ENCODE measurements at places on chromosomes 11 and 22. TPM values are rescaled to one million over a fixed set of nuclear protein-coding genes. Genes with fewer than 3 reads are reported as not detected.

GRCh38 chr11:64086258-64087123 is 50.8 kb downstream of the FLRT1 start:
- no peaks in the 10 kb centered on the region for H3K36me3 ChIP-seq
- H3K4me3 ChIP-seq = no peak overlapping the region
- no peak for DNase-seq
- H3K27me3 ChIP-seq = no peaks in the 10 kb centered on the region
- no peak overlapping the region for H3K27ac ChIP-seq

GAS2 gene
- 1.8 TPM for total RNA-seq

- no peak overlapping the region for H3K4me3 ChIP-seq
- no peaks in the 10 kb centered on the region for H3K4me1 ChIP-seq
- DNase-seq = peak; percentile 3
- no peaks in the 10 kb centered on the region for H3K36me3 ChIP-seq
- H3K27ac ChIP-seq = no peak overlapping the region
Measured at GRCh38 chr11:99952816-99953215, 734.3 kb upstream of the ARHGAP42 start.

RBX1 gene
- total RNA-seq = 105 TPM

DNA sequence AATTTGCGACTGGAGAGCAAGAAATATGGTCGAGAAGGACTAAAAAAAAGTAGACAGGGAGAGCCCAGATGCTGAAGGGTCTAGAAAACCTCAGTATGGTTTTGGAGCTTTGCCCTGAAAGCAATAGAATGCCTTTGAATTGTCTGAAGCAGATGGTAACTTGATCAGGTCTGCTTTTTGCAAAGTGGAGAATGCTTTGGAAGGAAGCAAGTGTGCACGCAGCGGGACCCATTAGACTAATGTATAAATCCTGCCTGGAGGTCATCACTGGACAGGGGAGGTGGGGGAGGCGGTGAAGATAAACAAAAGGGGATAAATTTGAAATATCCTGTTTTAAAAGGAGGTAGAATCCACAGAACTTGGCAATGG is 757 bp upstream of the HINFP start:
- no peak for DNase-seq
- H3K36me3 ChIP-seq = no peaks in the 10 kb centered on the region
- peaks cover 12% of the 10 kb centered on the region for H3K4me1 ChIP-seq
- no peaks in the 10 kb centered on the region for H3K27me3 ChIP-seq
- H3K4me3 ChIP-seq = peak overlapping the region; percentile 70

RIMBP3C gene
- total RNA-seq = 0.81 TPM

P2RX6 gene
- total RNA-seq = 0.05 TPM

DNA sequence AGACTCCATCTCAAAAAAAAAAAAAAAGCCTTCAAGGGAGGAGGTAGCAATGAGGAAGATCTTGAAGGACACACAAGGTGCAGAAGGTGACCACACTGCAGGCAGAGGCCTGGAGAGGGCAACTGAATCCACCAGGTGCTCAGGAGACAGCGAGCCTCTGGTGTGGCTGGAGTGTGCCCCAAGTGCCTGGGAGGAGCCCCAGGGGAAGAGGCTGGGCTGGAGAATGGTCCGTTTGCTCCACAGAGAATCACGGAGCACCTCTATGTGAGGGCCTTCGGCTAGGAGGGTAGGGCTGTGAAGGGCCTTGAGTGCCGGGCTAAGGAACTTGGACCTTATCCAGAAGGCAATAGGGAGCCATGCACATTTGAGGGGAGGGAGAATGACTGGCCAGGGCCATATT is 50.3 kb downstream of the ARRB1 start:
- no peak for DNase-seq
- H3K4me1 ChIP-seq = no peaks in the 10 kb centered on the region
- no peak overlapping the region for H3K27ac ChIP-seq
- H3K27me3 ChIP-seq = no peaks in the 10 kb centered on the region
- no peak overlapping the region for H3K4me3 ChIP-seq

GSTT2B gene
- 17.0 TPM for total RNA-seq

CD44 gene
- total RNA-seq = 121 TPM

DNA sequence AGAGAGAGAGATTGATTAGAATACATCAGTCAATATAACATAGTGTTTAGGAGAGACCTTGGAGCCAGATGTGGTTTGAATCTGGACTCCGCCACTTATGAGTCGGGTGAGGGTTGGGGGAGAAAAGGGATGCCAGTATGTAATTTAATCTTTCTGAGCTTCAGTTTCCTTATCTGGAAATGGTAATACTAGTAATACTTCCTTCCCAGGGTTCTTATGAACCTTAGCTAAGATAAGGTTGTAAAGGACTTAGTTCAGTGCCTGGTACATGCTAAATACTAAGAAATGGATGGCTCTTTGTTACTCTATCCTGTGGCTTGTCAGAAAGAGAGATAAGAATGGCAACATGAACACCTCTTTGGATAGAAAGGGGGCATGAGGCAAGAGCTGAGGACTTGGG is 226.1 kb upstream of the NARS2 start:
- no peak for DNase-seq
- H3K27ac ChIP-seq = peak overlapping the region; percentile 43
- H3K36me3 ChIP-seq = no peaks in the 10 kb centered on the region
- no peaks in the 10 kb centered on the region for H3K27me3 ChIP-seq
- no peak overlapping the region for H3K4me3 ChIP-seq

- no peak overlapping the region for H3K27ac ChIP-seq
- no peaks in the 10 kb centered on the region for H3K27me3 ChIP-seq
- H3K4me3 ChIP-seq = no peak overlapping the region
Measured at GRCh38 chr11:36022882-36023281, 79.0 kb downstream of the LDLRAD3 start.

METTL15 gene
- total RNA-seq = 15.8 TPM

DNA sequence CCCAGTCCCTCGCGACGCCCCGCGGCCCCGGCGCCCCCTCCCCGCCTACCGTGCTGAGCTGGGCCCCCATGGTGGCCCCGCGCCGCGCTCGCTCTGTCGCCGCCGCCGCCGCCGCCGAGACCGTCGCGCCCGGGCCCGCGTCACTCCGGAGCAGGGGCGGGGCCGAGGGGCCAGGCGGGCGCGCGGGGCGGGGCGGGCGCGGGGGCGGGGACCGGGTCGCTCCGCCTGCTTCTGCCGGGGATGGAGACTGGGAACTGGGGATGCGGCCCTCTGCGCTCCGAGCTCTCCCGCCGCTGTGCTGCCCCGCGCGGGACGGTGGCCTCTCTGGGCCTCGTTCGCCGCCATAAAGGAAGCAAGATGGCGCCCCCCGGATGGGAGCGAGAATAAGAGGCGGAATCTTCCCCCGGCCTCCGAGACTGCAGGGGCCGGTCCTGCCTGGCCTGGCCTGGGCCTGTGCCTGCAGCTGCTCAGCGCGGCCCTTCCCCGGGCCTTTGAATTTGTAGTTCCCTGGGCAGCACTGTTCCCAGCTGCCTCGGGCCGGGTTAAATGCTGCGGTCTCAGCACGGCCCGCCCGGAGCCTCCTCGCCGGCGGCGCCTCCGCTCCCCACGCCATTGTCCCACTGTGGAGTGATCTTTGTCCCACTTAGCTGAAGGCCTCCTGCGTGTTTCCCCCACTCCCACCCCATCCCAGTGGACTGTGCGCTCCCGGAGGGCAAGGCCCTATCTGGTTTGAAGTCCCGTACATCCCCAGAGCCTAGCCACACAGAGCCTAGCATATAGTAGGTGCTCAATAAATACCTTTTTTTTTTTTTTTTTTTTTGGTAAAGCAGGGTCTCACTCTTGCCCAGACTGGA is at the start of gene CYB5R3:
CYB5R3 (minus strand) TSS at position 147 of the 854 bp plus-strand sequence; CDS start at position 70, 77 bp downstream.
- peaks cover 49% of the 10 kb centered on the region for H3K4me1 ChIP-seq
- peak; percentile 90 for DNase-seq
- H3K4me3 ChIP-seq = peak within 1 kb of the TSS; percentile 97
- peak within 1 kb of the TSS; percentile 83 for H3K27ac ChIP-seq
- no peaks in the 10 kb centered on the region for H3K27me3 ChIP-seq
- H3K36me3 ChIP-seq = peaks cover 32% of the 10 kb centered on the region

- peaks cover 76% of the 10 kb centered on the region for H3K36me3 ChIP-seq
- peaks cover 44% of the 10 kb centered on the region for H3K4me1 ChIP-seq
- peak overlapping the region; percentile 99 for H3K4me3 ChIP-seq
- peak overlapping the region; percentile 54 for H3K27ac ChIP-seq
Measured at GRCh38 chr11:66071381-66071801, 1.3 kb downstream of the PACS1 start.

MYOD1 gene
- not detected for total RNA-seq

- H3K4me3 ChIP-seq = no peak overlapping the region
- H3K4me1 ChIP-seq = no peaks in the 10 kb centered on the region
- peaks cover 22% of the 10 kb centered on the region for H3K36me3 ChIP-seq
- DNase-seq = no peak
- H3K27me3 ChIP-seq = peaks cover 6% of the 10 kb centered on the region
Measured at GRCh38 chr11:47587723-47588326, 1.3 kb downstream of the FAM180B start.

PDGFD gene
- total RNA-seq = 6.6 TPM

DNA sequence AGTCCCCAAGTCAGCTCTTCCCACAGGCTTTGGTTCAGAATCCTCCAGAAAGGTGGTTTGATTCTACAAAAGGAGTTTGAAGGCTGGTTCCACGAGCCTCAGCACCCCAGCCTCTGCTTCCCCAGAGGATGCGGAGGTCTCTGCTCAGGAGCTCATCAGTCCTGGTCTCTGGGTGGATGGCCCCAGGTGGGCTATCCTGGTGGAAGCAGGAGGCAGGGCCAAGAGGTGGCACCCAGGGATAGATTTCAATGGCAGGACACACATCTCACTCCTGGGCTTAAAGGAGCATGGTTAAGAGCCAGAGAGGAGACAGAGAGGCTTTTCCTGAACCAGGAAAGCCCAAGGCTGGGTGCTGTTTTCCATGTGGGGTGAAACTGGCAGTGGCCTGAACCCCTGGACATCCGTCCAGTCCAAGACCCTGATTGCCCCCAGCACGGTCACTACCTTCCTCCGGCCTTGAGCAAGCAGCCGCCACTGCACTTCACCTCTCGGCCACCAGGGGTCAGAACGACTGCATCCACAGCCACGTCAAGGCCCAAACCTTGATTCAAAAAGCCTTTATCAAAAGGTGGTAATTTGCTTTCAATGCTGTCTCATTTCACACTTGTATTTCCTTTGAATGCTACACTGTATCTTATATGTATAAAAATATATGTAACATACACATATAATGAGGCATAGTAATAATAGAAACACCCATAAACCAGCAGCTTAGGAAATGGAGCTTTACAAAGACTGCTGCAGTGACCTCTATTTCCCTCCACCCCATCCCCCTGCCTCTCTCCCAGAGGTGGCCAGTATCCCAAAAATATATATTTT is 19.3 kb upstream of the FXYD2 start:
- H3K27ac ChIP-seq = no peak overlapping the region
- no peaks in the 10 kb centered on the region for H3K36me3 ChIP-seq
- H3K4me3 ChIP-seq = no peak overlapping the region
- no peaks in the 10 kb centered on the region for H3K27me3 ChIP-seq
- peak; percentile 30 for DNase-seq
- no peaks in the 10 kb centered on the region for H3K4me1 ChIP-seq

DNA sequence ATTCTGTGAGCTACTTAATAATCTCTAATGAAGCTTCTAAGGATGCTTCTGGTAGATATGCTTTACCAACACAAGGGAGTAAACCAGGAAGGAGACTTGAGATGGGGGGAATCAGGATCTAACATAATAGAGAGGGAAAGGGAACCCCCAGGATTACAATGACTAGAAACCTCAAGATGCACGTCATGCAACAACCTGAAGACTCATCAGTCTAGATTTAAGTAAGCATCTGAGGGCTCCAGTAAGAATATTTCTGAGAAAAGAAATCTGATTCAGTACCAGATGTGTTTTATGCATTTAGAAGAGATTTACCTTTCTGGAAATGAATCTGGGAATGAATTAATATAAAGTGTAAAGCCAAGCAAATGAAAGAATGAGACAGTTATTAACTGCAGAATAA is 15.2 kb downstream of the KDM4D start:
- no peak overlapping the region for H3K4me3 ChIP-seq
- H3K36me3 ChIP-seq = no peaks in the 10 kb centered on the region
- no peaks in the 10 kb centered on the region for H3K27me3 ChIP-seq

DNA sequence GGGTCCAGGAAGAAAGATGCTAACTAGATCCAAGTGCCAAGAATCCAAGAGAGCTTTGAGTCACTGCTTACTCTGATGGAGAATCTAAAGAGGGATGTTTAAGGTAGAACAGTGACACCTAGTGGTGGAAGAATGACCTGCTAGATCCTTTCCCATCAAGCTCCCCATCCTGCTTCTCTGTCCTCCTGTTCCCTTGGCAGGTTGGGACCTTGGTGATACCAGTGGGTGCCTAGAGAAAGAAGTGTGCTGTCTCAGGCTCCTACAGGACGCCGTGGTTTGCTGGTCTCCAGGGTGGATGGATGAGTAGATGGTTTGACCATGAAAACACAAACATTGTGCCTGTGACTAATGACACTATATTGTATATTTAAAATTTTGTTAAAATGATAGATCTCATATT is 383.7 kb downstream of the TMEM135 start:
- no peak overlapping the region for H3K4me3 ChIP-seq
- no peaks in the 10 kb centered on the region for H3K36me3 ChIP-seq
- H3K4me1 ChIP-seq = peaks cover 33% of the 10 kb centered on the region

DNA sequence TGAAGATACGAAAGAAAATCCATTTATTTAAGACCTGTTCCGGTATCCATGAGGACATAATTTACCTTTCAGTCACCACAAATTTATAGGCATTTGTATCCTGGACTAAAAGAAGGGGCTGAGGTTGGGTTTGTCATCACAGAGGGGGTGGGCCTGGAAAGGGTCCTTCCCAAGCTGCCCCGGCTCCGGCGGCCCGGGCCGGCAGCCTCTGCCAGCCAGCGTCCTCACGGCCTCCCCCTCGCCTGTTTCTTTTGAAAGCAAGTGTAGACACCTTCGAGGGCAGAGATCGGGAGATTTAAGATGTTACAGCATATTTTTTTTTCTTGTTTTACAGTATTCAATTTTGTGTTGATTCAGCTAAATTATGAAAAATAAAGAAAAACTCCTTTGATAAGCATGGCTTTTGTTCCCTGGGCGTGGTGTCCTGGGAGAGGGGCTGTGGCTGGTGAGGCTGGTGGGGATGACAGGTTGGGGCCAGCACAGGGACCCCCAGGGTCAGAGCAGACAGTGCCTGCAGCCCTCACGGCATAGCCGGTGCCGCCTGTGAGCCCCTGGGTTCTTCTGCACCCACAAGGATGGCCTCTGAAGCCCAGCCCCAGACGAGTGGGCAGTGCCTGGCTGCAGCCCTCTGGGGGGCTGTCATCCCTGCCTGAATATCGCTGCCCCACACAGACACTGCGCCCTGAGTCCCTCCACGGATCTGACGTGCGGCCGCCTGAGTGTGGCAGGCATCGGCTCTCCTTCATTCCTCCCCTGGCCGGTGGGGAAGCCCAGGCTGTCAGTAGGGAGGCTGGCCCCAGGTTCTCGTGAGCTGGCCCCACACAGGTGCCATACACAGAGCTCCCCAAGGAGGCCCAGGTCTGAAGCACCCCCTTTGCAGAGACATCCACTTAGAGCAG is 1075.9 kb downstream of the BRD1 start:
- no peak overlapping the region for H3K4me3 ChIP-seq
- H3K4me1 ChIP-seq = no peaks in the 10 kb centered on the region
- H3K27ac ChIP-seq = no peak overlapping the region

Measured in SJSA1 (cell line).